Smooth muscle cell of trachea (primary cell): ENCODE measurements at places on chromosomes 7 and 10. TPM values are rescaled to one million over a fixed set of nuclear protein-coding genes. Genes with fewer than 3 reads are reported as not detected.

The MUC12 gene
- total RNA-seq: 0.50 and 0.87 TPM in 2 replicates

The NXPH1 gene
- total RNA-seq: not detected in 2 replicates

The STYXL1 gene
- total RNA-seq: 55.9 and 65.3 TPM in 2 replicates

The OR13A1 gene
- not detected in 2 replicates for total RNA-seq

The AASS gene
- total RNA-seq: 30.3 and 36.5 TPM in 2 replicates

The SLC18A3 gene
- not detected in 2 replicates for total RNA-seq

The OR2A12 gene
- not detected in 2 replicates for total RNA-seq

The CADPS2 gene
- 25.3 and 29.1 TPM in 2 replicates for total RNA-seq

The SLC26A3 gene
- not detected in 2 replicates for total RNA-seq

The MLXIPL gene
- total RNA-seq: 0.66 TPM in 1 of 2 replicates, not detected in the other

The TMEM229A gene
- total RNA-seq: not detected in 2 replicates

The BMPER gene
- total RNA-seq: 2.9 and 11.2 TPM in 2 replicates

The ERVW-1 gene
- not detected in 2 replicates for total RNA-seq

The ANXA8L1 gene
- 0.44 TPM in 1 of 2 replicates, not detected in the other for total RNA-seq

The AKR1C8 gene
- not detected in 2 replicates for total RNA-seq

The FAM24B gene
- total RNA-seq: 4.1 and 4.2 TPM in 2 replicates

The FAM25C gene
- total RNA-seq: not detected in 2 replicates

The FRMPD2 gene
- not detected in 2 replicates for total RNA-seq

The CDK14 gene
- total RNA-seq: 42.8 and 68.5 TPM in 2 replicates

The EGR2 gene
- total RNA-seq: 0.15 and 0.33 TPM in 2 replicates

The VWA2 gene
- total RNA-seq: 0.58 and 0.83 TPM in 2 replicates

The SAMD9L gene
- 17.3 and 21.0 TPM in 2 replicates for total RNA-seq
